Mucosa of gallbladder (tissue), 1 donor: ENCODE measurements at places on chromosomes 11 and 22. TPM values are rescaled to one million over a fixed set of nuclear protein-coding genes. Genes with fewer than 3 reads are reported as not detected.

P2RX6 gene
- total RNA-seq = 2.4 TPM

KCNK7 gene
- 1.1 TPM for total RNA-seq

MICALL1 gene
- 55.1 TPM for total RNA-seq

IRAG1 gene
- total RNA-seq = 112 TPM

OR51I1 gene
- total RNA-seq = 0.23 TPM

RCOR2 gene
- total RNA-seq = 2.7 TPM

CTSC gene
- 149 TPM for total RNA-seq

MUC5AC gene
- total RNA-seq = 18.6 TPM

SAA4 gene
- 0.40 TPM for total RNA-seq

ST14 gene
- total RNA-seq = 193 TPM

WBP2NL gene
- total RNA-seq = 1.6 TPM

BIK gene
- total RNA-seq = 19.0 TPM

FOLH1 gene
- 42.6 TPM for total RNA-seq

AASDHPPT gene
- total RNA-seq = 26.9 TPM

OR1S2 gene
- total RNA-seq = not detected

OVOL1 gene
- 3.5 TPM for total RNA-seq

FGF4 gene
- not detected for total RNA-seq

DENND5A gene
- 54.0 TPM for total RNA-seq

CTTN gene
- 387 TPM for total RNA-seq

CCDC89 gene
- 2.6 TPM for total RNA-seq

LDLRAD3 gene
- 5.0 TPM for total RNA-seq

SHISAL1 gene
- 3.8 TPM for total RNA-seq

SLC22A9 gene
- 0.72 TPM for total RNA-seq

HINFP gene
- total RNA-seq = 35.9 TPM

TPBGL gene
- total RNA-seq = 0.17 TPM

OR52H1 gene
- not detected for total RNA-seq

OR6T1 gene
- not detected for total RNA-seq

RBMXL2 gene
- total RNA-seq = not detected

EXPH5 gene
- 5.6 TPM for total RNA-seq

UBQLN3 gene
- 0.26 TPM for total RNA-seq

SEZ6L gene
- 0.89 TPM for total RNA-seq

C1QTNF5 gene
- total RNA-seq = 32.9 TPM

TMPRSS5 gene
- 2.0 TPM for total RNA-seq

ASCL2 gene
- total RNA-seq = 1.1 TPM

DCHS1 gene
- total RNA-seq = 25.1 TPM

PHF21A gene
- total RNA-seq = 43.8 TPM

SYCE3 gene
- not detected for total RNA-seq

PHETA2 gene
- total RNA-seq = 10.3 TPM

BAIAP2L2 gene
- total RNA-seq = 216 TPM

OTOG gene
- 0.12 TPM for total RNA-seq

BDNF gene
- 6.8 TPM for total RNA-seq

ADM2 gene
- 5.1 TPM for total RNA-seq

UPK2 gene
- not detected for total RNA-seq

RAG2 gene
- total RNA-seq = not detected

SGSM1 gene
- total RNA-seq = 6.8 TPM

CFAP300 gene
- total RNA-seq = 7.1 TPM

LRRC74B gene
- total RNA-seq = not detected

LMO2 gene
- total RNA-seq = 26.8 TPM

RAB3IL1 gene
- 12.1 TPM for total RNA-seq

ROBO3 gene
- 12.9 TPM for total RNA-seq

TMEM121B gene
- total RNA-seq = 1.7 TPM

SAAL1 gene
- total RNA-seq = 7.9 TPM

KCNC1 gene
- total RNA-seq = not detected
